ENCODE measurements at places on chromosomes 7 and 10.
A peak's percentile ranks its signal among the peaks of the same experiment; 100 is the strongest.

DNA sequence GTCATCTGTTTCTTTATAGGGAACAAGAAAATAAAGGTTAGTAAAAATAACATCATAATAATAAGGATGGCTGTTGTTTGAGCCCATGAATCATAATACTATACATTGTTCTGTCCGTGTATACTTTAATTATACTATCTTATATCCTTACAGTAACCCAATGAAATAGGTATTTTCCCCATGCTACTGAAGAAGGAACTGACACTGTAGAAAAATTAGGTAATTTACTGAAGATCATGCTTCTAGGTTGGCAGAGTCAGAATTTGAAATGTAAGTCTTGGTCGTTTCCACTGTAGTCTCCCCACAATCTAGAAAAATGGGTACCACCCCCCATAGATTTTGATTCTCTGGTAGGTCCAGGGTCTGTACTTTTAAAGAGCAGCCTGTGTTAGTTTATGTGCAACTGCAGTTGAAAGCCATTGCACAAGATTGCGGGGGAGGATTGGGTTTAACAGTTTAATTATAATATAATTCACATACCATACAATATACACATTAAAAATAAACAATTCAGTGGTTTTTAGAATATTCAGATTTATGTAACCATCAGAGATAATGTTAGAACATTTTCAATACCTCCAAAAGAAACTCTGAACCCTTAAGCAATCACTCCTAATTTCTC, 47.7 kb downstream of the SHOC2 start:
- no peak for DNase-seq

DNA sequence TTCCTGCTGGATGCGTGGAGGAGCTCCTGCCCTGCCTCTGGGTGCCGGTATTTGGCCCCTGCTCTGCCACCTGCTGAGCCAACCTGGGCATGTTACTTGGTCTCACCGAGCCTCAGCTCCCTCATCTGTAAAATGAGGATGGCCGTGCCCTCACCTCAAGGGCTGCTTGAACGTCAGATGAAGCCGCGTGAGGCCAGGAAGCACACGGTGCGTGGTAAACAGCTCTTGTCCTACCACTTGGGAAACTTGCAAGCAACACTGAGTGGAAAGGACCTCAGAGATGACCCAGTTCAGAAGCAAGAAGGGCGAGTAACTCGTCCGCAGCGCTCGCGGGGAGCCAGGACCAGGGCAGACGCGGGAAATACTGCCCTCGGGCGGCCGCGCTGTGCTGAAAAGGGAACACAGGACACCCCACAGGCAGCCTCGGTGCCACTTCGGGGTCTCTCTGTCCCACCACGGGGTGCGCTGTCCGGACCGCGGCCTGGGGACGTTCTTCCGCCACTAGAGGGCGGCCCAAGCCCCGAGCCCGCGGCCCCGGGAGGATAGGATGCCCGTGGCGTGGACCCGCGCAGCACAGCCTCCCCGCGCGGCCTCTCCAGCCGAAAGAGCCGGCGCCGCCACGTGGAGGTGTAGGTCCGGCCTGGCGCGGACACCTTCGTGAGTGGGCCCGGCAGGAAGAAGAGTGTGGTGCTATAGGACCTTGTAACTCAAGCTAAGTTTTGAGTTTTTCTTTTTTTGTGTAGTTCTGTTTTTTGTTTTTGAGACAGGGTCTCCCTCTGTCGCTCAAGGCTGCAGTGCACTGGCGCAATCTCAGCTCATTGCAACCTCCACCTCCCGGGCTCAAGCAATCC, 94.1 kb downstream of the PRKAG2 start:
- peak; percentile 63 for DNase-seq

DNA sequence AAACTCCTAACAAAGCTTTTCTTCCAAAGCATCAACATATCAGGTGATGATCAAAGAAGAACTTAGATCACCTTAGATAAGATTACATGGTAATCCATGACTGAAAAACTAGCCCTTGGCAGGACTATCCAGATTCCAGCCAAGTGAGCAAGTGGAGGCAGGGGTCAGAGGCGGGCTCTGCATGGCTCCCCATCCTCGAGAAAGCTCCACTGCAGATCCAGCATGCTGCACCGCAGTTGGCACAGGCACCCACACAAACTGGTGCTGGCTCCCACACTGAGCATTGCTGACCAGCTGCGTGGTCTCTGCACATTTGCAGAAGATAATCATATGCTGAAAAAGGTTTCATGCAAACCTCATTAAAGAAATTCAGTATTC, 10.1 kb downstream of the PSAP start:
- DNase-seq, result no peak

- no peak for DNase-seq
Observed at GRCh38 chr10:819326-819725, 112.2 kb downstream of the LARP4B start.

GRCh38 chr10:74738052-74738451, 88.3 kb upstream of the KAT6B start:
- DNase-seq, result no peak

DNA sequence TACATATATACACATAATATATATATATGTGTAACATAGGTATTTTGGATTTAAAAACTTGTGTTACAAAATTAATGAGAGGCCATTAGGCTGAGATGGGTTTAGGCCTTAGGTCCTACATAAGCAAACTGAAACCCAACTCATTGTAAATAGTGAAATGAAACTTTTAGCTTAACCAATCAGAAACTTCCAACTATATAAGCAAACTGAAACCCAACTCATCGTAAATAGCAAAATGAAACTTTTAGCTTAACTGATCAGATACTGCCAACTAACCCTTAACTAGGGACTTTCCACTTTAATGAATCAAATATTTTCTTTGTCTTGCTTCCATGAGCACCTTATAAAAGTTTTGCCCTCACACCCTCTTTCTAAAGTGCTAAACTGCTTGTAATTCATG, 17.3 kb upstream of the SAMD9L start:
- DNase-seq, result no peak

- DNase-seq, result no peak
Observed at GRCh38 chr7:55965100-55965470, 700 bp downstream of the NIPSNAP2 start.

DNA sequence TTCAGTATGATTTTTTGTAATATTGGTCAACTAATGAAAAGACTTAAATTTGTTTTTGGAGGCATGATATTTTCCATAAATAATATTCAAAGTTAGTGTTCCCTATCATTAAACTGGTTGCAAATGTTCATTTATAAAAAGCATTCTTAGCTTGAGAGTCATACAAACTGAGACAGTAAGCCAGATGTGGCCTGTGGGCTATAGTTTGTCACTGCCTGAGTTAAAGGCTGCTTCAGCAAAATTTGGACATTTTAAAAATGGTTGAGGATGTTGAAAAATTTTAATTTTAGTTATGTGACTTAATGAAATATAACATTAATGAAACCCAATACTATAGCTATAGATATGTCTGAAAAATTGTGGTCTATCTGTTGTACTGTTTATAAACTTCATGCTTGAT, 180.2 kb upstream of the CACNA2D1 start:
- no peak for DNase-seq

DNA sequence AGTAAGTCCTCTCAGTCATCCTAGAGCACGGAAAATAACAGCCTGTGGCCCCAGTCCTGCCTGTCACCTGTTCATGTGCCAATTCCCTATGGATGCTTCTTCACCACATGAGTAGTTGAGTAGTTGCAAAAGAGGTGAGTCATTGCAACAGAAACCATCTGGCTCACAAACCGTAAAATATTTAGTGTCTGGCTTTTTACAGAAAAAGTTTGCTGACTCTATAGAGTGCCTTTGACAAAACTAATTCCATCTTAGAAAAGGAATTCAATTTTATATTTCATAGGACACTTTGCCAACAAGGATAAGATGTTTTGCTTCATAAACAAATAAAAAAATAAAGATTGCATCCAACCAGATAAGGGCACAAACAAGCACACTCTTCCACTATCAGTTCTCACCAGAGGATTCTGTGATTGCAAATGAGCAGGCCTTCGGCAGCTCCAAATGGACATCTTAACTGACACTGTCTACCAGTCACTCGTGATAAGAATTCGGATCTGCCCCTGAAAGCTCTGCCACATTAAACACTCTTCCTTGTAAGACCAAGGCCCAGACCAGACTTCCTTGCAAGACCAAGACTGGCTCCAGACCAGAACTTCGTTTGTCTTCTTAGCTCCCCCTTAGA, 242.7 kb upstream of the SEMA3C start:
- no peak for DNase-seq
